ENCODE measurements at places on chromosomes 16 and 17. TPM values are rescaled to one million over a fixed set of nuclear protein-coding genes. Genes with fewer than 3 reads are reported as not detected.

ADORA2B gene
- total RNA-seq, result 11.2 TPM

PMP22 gene
- 96.4 TPM for total RNA-seq

XAF1 gene
- total RNA-seq, result 32.1 TPM

COG7 gene
- 26.9 TPM for total RNA-seq

SCNN1G gene
- not detected for total RNA-seq

CASKIN1 gene
- total RNA-seq, result 2.0 TPM

SLC13A5 gene
- not detected for total RNA-seq

TP53TG3B gene
- not detected for total RNA-seq

SP6 gene
- total RNA-seq, result 0.17 TPM

PDILT gene
- total RNA-seq, result not detected

NOS2 gene
- total RNA-seq, result not detected

CNTD1 gene
- total RNA-seq, result not detected

C17orf50 gene
- not detected for total RNA-seq

SLC38A8 gene
- not detected for total RNA-seq

SLC13A2 gene
- not detected for total RNA-seq

SDR42E1 gene
- 0.15 TPM for total RNA-seq

VMO1 gene
- 1.0 TPM for total RNA-seq

MFAP4 gene
- total RNA-seq, result 79.4 TPM

PHF23 gene
- 68.5 TPM for total RNA-seq

MYH2 gene
- not detected for total RNA-seq

KRT12 gene
- not detected for total RNA-seq

CCL5 gene
- total RNA-seq, result not detected

SLC5A11 gene
- not detected for total RNA-seq

CLEC3A gene
- total RNA-seq, result not detected

PROCA1 gene
- 1.9 TPM for total RNA-seq

LYRM1 gene
- 101 TPM for total RNA-seq

EFNB3 gene
- 0.83 TPM for total RNA-seq

HOXB3 gene
- total RNA-seq, result 17.3 TPM

MYH11 gene
- total RNA-seq, result under 0.01 TPM

DNASE1L2 gene
- 0.15 TPM for total RNA-seq

UNC13D gene
- total RNA-seq, result 2.3 TPM

MYH8 gene
- not detected for total RNA-seq

MYH1 gene
- not detected for total RNA-seq

SSTR5 gene
- not detected for total RNA-seq

PRM1 gene
- not detected for total RNA-seq

KLHL10 gene
- 0.29 TPM for total RNA-seq
